ENCODE measurements at places on chromosomes 1 and 21.

- DNase-seq = no peak
Measured at GRCh38 chr1:207817778-207818751, 66.2 kb downstream of the CD46 start.

DNA sequence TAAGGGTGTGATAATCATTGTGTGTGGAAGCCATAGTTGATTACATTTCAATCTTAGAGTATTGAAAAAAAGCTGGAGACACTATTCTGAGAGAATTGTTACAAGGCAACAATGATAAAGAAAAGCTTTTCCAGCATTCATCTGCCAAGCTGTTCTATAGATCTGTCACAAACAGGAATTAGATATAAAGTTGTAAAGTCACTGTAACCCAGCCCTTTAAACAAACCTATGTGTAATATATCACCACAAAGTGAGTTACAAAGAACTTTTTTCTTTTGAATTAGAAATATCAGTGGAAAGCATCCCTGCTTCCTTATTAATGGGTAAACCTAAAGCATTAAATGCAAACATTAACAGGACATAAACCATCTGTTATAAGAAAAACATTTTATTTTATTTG lies 55.4 kb downstream of the RPAP2 start:
- DNase-seq = no peak

DNA sequence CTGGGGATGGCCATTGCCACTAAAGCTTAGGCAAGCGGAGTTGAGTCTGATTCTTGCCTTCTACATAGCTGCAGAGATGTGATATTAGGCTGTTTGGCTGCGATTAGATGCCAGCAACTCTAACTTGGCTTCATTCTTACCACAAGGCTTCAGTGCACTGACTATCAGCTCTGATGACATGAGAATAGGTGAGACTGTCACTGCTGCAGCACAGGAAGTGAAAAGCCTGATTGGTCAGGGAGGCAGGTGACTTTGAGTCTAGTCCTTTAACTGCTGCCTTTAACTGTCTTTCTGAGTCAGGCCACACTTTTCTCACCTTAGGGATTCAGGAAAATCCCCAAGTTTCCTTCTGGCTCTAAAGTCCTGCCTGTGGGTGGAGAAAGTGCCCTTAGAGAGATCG lies 14.1 kb upstream of the PLXNA2 start:
- no peak for DNase-seq

- DNase-seq = no peak
Measured at GRCh38 chr1:64973061-64973647, 6.8 kb upstream of the JAK1 start.

DNA sequence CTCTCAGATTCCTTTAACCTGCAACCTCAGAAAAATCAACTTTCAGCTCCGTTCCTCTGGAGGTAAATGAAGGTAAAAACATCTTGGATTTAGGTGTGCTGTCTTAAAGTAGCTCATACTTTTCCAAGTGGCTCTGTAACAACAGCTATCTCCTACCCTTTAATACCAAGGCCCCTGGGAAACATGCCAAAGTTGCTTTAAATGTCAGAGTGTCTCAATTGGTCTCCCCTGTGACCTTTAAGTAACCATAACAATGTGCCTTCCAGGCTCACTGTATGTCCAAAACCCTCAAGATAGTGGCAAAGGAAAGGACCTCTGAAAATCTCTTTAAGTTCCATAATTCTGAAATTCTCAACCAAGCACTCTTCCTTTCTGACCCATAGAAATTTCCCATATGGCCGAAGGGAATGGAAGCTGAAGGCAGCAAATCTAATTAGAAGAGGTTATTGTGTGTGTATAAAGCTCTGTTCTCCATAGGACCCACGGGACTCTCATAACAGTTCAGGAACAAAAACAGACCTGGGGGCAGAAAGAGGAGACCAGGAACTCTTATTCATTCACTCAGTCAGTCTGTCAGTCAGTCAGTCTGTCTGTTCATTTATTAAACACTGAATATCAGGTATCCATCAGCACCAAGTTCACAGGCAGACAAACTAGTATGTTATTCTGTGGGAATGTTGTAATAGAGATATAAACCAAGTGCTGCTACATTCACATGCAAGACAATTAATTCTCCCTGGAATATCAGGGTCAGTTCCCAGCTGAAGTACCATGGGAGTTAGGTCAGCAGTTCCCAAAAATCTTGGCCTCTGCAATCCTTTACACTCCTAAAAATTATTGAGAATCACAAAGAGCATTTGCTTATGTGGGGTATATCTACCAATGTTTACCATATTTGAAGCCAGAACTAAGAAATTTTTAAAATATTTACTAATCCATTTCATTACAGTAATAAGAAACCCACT lies 19.1 kb downstream of the ASTN1 start:
- no peak for DNase-seq

GRCh38 chr21:35222541-35222941 lies 173.4 kb upstream of the RUNX1 start:
- peak; percentile 27 for DNase-seq

DNA sequence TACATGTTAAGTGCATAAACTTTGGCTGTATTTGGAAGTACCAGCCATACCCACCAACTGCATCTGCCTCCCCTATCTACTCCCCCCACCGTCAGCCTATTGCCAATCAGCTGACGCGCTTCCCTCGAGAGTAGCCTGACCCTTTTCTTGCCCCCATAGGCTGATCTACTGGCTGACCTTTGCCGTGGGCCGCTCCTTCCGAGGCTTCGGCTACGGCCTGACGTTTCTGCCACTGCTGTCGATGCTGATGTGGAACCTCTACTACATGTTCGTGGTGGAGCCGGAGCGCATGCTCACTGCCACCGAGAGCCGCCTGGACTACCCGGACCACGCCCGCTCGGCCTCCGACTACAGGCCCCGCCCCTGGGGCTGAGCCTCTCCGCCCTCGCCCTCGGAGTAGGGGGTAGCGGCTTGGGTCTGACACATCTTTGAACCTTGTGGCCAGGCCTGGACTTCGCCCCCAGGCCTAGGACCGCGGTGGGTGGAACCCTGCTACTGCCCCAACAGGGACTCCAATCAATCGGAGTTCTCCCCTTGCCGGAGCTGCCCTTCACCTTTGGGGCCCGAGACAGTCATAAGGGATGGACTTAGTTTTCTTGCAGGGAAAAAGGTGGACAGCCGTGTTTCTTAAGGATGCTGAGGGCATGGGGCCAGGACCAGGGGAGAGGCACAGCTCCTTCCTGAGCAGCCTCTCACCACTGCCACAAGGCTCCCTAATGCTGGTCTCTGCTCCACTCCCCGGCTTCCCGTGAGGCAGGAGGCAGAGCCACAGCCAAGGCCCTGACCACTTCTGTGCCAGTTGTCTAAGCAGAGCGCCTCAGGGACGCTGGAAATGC lies 4.0 kb downstream of the GLMP start:
- peak; percentile 23 for DNase-seq

GRCh38 chr1:21706151-21706835 lies 37.1 kb upstream of the RAP1GAP start:
- DNase-seq = no peak

GRCh38 chr21:22889445-22889844 lies 1891.2 kb downstream of the NCAM2 start:
- DNase-seq = no peak

GRCh38 chr1:26697431-26697977 lies 1.7 kb downstream of the ARID1A start:
- no peak for DNase-seq

DNA sequence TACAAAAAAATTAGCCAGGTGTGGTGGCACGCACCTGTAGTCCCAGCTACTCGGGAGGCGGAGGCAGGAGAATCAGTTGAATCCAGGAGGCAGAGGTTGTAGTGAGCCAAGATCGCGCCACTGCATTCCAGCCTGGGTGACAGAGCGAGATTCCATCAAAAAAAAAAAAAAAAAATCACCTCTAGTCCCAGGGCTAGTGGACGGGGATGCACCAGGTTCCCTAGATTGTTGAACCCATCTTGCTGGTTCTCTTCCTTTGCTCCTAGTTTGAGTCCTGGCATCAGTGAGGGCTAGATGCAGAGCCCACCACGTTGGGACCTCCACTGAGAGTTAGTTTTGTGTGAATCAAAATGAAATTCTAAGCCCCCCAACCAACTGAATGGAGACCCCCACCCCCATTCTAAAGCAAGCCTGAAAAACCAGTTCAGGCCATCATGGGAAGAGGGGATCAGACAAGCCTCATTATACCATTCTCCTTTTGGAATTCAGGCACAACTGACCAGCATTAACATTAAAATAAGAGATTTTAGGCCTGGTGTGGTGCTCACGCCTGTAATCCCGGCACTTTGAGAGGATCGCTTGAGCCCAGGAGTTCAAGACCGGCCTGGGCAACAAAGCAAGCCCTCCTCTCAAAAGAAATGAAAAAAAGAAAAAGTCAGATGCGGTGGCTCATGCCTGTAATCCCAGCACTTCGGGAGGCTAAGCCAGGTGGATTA lies 17.9 kb upstream of the L1TD1 start:
- DNase-seq = no peak

DNA sequence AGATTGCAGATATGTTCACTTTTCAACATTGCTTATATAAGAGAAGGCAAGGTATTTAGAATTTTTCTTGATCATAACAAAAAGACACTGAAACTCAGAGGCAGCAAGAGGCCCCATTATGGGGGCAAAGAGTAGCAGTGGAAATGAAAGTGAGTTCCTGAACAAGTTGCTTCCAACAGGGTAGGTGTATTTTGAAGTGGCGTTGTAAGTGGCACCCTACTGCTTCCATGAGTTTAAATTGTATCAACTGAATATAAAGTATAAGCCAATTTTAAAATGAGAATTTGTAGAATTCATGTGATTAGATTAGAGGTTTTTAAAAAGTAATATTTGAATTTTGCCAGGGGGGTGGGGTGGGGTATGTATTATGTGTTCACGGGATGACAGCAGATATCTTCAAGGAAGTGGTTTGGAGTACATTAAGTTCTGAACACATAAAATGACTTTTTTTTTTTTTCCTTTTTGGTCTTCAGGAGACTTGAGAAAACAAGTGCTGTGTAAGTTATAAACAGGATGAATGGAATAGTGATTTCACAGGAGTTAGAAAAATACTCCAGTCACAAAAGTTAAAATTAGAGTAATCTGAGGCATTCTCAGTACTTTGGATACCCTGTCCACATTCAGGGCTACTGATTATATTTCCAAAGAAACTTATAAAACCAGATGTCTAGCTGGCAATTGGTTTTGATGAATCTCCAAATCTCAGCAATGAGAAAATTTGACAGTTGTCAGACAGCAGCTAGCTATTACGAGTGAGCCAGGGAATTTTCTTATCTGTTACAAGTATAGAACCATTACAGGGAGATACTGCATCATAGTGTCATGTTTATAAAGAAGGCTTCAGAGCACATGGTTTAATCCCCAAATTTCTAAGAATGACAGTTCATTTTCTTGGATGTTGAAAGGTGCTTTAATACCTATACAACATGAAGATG lies 182.0 kb downstream of the ST6GALNAC3 start:
- DNase-seq = peak; percentile 9

GRCh38 chr1:176222196-176222595 lies 15.1 kb upstream of the COP1 start:
- no peak for DNase-seq

DNA sequence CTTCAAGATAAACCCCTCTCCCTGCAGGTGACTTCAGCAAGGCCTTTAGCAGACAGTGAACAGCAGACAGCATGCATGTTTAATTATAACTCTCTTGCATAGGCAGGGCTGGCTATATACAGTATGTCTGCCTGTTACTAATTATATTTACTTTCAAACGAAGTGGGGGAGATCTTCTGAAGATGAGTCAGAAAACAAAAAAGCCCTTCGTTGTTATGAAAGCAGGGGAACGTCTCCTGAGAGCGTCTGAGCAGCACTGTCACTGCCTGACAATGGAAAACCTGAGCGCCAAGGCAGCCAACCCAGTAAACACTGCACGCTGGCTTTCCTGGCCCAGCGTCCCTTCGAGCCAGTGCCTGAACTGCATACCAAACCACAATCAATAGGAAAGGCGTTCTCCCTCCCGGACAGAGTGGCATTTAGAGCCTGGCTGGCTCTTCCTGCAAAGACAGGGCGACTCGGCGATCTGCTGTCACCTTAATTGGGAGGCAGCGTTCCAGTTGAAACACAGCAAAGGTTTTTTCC lies 54.1 kb downstream of the TOMM20 start:
- no peak for DNase-seq

GRCh38 chr1:150621497-150622302 lies 7.7 kb downstream of the ENSA start:
- DNase-seq = peak; percentile 78

GRCh38 chr1:245493029-245493428 lies 338.2 kb downstream of the KIF26B start:
- no peak for DNase-seq

- peak; percentile 73 for DNase-seq
Measured at GRCh38 chr1:204494281-204495077, at the start of gene PIK3C2B. Gene PIK3C2B (minus strand): TSS chr1:204494805. CDS start chr1:204469802, 25,003 bp downstream.

DNA sequence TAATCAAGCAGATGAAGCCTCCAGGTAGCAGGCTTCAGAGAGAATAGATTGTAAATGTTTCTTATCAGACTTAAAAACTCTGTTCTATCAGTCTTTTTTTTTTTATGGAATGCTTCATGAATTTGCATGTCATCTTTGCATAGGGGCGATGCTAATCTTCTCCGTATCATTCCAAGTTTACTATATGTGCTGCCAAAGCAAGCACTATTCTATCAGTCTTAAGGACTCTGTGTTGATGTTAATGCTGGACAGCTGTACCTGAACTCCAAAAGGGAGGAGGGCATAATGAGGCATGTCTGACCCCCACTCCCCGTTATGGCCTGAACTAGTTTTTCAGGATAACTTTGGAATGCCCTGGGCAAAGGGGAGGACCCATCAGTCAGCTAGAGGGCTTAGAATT lies 66.8 kb upstream of the PRRC2C start:
- DNase-seq = no peak

DNA sequence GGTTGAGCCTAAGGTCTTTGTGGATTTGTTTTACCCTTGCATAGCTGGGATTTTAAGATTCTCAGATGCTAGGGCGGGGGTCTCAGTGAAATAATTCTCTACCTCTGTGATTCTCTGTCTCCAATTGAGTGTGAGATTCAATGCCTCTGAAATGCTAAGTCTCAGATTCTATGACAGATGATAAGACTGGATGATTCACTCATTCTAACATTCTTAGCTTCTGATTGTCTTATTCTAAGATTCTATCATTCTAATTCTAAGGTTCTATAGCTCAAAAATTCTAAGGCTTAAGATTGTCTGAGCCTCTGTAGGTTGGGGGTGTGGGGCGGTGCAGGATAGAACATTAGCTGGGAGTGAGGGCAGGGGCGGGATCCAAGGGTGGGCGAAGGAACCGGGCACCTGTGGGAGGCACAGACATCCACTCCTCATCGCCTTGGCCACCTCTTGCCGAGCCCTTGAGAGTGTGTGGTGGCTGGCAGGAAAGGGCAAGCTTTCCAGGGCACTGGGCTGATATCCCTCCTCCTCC lies 29.5 kb downstream of the ADGRB2 start:
- DNase-seq = no peak

All from CD4-positive, alpha-beta T cell treated with Interleukin-21 for 1 hour (primary cell).